ENCODE measurements at places on chromosomes 7 and 10.

- DNase-seq: no peak
Measured at GRCh38 chr7:36583318-36583717, 141.0 kb downstream of the AOAH start.

GRCh38 chr10:34345383-34345782 is 469.7 kb downstream of the PARD3 start:
- DNase-seq: no peak

DNA sequence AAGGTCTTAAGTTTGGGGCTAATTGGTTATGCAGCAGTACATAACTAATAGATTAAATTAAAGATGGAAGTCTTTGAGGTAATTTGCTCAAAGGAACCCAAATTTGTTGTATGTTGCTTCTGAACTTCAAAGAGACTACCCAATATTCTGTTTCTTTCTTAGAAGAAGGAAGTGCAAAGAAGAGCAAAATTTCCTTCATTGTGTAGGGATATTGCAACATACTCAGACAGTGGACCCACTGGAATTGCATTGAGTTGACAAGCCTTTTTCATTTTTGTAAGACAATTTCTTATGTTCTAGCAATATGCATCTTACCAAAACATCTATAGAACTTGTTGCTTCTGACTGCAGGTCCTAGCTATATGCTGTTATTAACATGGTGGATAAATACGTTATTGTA is 527.8 kb downstream of the SH2D4B start:
- DNase-seq: no peak

- DNase-seq: no peak
Measured at GRCh38 chr7:20238194-20238753, 21.1 kb upstream of the MACC1 start.

DNA sequence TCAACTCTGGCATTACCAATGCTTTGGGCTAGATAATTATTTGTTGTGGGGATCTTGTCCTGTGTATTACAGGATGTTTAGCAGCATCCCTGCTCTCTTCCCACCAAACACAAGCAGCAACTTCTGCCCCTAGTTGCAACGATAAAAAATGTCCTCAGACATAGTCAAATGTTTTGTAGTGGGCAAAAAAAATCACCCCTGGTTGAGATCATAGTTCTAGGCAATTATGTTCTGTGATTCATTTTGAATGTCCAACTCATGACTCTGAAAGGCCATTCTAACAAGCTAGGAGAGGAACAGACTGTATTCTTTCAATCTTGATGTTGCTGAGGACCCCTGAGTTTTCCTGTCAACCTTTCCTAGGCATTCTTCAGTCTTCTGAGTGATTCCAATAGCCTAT is 79.5 kb downstream of the RTKN2 start:
- no peak for DNase-seq
